ENCODE measurements at places on chromosomes 16 and 17. TPM values are rescaled to one million over a fixed set of nuclear protein-coding genes. Genes with fewer than 3 reads are reported as not detected.

The NAGPA gene
- total RNA-seq: 13.4 TPM

The NPIPA7 gene
- 1.4 TPM for total RNA-seq

GRCh38 chr17:8041249-8041928 lies 2.5 kb downstream of the ALOX15B start:
- no peak for DNase-seq

DNA sequence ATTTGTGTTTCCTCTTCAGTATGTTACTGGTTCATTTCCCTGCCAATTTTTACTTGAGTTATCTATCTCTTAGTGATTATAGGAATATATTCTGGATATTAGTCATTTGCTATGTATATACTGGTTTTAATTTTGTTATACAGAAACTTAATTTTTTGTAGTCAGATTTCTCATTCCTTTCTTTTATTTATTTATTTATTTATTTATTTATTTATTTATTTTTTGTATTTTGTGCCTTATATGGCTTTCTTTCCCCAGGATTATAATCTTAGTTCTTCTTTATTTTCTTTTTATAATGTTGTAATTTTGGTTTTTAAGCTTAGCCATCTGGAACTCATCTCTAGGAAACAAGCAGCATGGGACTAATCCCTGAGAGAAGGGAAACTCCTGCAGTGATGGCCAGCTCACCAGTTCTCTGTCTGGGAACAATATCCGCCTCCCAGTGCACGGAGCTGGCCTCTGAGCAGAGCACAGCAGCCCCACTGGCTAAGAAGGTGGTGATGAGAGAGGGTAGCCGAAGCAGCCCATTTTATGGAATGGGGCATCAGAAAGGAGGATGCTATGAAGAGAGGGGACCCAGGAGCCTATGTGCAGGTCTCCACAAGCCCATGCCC lies 54.5 kb upstream of the ADORA2B start:
- no peak for DNase-seq

GRCh38 chr16:66585481-66586239 lies 6.4 kb downstream of the CMTM2 start:
- no peak for DNase-seq

All from liver (tissue), 10 donors.